ENCODE measurements at places on chromosomes 13 and 19.

GRCh38 chr19:37346091-37346490, 24.8 kb upstream of the ZNF527 start:
- no peak for DNase-seq

GRCh38 chr19:13015361-13016223, 20.3 kb downstream of the NFIX start:
- DNase-seq: no peak

DNA sequence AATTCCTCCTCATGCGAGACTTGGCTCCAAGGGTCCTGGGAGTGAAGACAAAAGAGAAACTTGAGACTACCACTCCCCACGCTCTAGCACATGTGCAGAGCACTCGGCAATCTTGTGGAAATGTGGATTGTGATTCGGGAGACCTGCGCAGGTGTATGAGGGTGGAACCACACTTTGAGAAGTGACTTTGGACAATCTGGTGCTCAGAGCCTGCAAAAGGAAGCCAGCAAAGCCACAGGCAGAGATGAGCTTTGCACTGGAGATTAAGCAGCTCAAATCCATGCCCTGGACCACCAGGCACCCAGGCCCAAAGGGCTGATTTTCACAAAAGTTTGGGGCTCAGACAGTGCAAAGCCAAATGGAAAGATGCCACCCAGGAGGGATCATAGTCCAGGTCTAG, 162.5 kb upstream of the TSHZ3 start:
- no peak for DNase-seq

DNA sequence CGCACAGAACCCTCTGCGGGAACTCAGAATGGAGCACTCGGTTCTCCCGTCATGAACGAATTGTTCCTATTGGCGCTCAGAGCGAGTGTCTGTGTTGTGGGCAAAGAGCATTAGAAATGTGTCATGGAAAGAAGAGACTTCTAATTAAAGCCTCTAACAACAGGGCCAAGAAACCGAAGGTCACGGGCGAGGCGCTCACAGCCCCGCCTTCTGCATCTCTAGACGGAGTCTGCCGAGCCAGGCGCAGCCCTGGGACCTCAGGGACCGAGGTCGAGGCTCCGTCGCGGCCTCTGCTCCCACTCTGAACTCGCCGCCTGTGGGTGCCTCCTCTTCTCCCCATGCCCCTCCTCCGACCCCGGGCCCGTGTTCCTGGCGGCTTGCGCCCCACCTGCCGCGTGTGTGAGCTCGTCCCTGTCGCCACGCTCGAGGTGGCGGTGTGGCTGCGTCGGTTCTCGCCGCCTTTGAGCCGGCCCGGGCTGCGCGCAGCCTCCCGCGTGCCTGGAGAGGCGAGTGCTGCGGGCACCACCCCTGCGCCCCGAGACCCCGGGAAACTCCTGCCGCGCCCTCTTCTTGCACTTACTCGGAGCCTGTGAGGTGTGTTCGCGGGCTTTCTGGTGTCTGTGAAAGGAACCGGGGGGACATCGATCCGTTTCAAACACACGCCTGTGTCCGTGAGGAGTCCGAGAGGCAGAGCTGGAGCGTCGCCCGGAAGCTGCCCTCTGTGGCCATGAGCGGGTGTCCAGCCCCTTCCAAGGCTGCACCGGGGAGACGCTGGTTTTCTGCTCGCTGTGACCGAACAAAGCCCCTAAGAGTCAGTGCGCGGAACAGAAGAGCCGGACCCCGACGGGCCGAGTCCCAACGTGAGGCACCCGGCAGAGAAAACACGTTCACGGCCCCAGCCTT, 45.4 kb upstream of the SPACA7 start:
- no peak for DNase-seq

GRCh38 chr13:20359335-20359734, 127.2 kb upstream of the GJB6 start:
- no peak for DNase-seq

GRCh38 chr13:29550430-29550988, 45.0 kb downstream of the SLC7A1 start:
- no peak for DNase-seq

DNA sequence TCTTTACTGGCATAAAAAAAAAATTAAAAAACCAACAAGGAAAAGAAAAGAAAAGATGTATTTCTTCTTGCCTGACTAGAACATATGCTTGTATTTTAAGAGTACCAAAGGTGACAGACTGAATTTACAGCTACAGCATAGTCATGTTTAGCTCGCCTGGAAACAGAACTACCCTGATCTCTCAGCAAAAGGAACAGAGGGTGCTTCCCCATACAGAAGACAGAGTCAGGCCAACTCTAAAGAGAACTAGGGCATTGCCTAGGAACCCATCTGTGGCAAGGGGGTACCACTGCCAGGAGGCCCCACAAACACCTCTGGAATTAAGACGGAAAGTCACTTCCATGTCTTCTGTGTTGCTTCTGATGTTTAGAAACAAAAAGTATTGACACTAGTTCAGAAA, 252.1 kb upstream of the STARD13 start:
- DNase-seq: no peak

DNA sequence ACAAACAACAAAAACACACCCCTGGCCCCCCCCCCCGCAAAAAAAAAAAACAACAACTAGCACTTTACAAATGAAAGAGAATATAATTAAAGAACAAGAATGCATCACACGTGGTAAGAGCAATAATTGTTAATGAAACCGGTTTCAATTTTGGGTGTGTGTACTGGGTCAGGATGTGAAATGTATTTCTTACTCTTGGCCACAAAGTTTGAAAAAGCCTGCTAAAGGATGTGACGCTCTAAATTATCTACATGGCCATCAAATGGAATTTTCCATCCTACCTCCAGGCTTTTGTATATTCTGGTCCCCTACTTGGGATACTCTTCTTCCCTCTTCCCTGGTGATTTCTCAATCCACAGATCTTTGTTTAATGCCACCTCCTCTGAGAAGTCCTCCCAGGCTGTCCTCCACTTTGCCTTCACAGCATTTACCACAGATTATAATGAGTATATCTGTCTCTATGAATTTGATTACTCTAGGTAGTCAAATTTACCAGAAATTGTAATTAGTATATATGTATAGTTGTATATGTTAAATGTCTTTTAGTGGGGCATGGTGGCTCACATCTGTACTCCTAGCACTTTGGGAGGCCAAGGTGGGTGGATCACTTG, 2.1 kb downstream of the SARS2 start:
- no peak for DNase-seq

GRCh38 chr13:112247471-112248405, 128.4 kb upstream of the SPACA7 start:
- DNase-seq: no peak

DNA sequence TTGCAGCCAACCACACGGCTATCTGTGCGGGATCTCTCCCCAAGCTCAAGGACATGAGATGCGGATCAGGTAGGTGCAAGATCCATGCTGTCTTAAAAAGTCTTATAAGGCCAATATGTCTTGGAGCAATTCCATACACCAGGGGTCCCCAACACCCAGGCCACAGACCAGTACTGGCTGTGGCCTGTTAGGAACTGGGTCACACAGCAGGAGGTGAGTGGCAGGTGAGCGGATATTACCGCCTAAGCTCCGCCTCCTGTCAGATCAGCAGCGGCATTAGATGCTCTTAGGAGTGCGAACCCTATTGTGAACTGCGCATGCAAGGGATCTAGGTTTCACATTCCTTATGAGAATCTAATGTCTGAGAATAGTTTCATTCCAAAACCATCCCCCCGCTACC, 68.8 kb upstream of the ZNF599 start:
- DNase-seq: no peak

DNA sequence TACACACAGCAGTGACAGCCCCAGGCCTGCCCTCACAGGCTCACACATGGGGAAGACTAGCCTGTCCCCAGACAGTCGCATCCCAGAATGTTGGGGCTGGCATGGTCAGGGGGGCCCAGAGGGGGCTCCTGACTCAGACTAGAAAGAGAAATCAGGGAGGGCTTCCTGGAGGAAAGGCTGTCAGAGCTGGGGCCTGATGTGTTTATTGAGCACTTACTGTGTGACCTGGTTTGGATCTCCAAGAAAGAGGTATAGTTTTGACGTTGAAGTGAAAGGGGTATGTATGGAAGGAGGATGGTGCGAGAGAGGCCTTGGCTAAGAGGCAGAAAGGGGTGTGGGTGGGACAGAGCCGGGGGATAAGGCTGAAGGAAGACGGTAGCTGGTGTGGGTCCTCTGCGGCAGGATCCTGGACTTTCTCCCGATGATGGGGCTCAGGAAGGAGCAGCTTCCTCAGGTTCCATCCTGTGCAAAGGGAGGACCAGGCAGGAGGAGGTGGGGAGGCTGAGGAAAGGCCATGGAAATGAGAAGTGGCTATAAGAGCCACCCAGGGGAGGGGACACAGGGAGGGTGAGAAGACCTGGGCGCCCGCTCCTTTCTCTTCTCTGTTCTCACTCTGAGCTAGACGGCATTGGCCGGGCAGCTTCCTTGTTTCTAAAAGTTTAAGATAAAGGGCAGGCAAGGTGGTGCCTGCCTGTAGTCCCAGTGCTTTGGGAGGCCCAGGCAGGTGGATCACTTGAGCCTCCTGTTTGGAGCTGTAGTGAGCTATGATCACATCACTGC, 16.1 kb upstream of the BCL3 start:
- no peak for DNase-seq

DNA sequence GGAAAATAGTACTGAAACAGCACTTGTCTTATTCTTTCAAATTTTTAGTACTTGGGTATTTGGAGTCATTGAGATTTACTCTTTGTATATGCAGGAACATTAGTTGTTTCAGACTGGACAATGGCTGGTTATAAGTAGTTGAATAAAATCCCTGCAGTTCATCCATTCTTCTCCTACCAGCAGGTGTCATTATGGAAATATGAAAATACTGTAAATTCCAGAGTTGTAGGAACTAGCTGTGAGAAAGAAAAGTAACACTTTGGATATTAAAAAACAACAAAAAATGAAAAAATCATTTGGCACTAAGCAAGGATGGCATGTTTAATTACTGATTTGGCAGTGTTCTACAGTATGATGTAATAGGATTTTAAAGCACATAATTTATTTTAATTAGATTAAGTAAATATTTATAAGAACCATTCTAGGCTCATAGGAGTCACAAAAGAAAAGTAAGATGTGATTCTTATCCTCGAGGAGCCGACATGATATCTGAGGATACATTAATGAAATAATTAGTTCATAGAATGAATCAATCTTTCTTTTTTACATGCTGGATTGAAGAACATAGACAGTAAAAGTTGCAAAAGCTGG, 155.3 kb downstream of the KCNRG start:
- no peak for DNase-seq

- DNase-seq: no peak
Measured at GRCh38 chr13:24097667-24098066, 62.9 kb upstream of the SPATA13 start.

- DNase-seq: no peak
Measured at GRCh38 chr13:95630593-95630992, 13.9 kb downstream of the DZIP1 start.

DNA sequence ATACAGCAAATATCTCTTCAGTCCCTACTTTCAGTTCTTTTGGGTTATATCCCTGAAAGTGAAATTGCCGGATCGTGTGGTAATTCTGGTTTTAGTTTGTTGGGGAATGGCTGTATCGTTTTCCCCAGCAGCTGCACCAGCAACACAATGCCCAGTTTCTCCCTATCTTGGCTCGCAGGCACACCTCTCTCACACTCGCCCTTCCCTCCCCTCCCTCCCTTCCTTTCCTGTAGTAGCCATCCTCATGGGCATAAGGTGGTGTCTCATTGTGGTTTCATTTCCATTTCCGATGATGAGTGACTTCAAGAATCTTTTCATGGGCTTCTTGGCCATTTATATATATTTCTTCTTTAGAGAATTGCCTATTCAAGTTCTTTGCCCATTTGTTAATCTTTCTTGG, 8.6 kb upstream of the GPR18 start:
- no peak for DNase-seq

- DNase-seq: no peak
Measured at GRCh38 chr19:48925240-48925843, 8.2 kb upstream of the DHDH start.

- DNase-seq: no peak
Measured at GRCh38 chr13:84917252-84917878, 881.9 kb downstream of the SLITRK6 start.

GRCh38 chr13:79896851-79897250, 415.9 kb downstream of the NDFIP2 start:
- no peak for DNase-seq

GRCh38 chr13:110233181-110233950, 73.6 kb downstream of the COL4A1 start:
- no peak for DNase-seq

GRCh38 chr19:40413291-40413845, at the start of gene PRX:
PRX (minus strand) TSS chr19:40413378; CDS start chr19:40407932, 5,446 bp downstream.
- no peak for DNase-seq

- no peak for DNase-seq
Measured at GRCh38 chr13:24288870-24289269, 20.5 kb upstream of the C1QTNF9 start.

- no peak for DNase-seq
Measured at GRCh38 chr13:76481738-76482137, 404.5 kb downstream of the KCTD12 start.

DNA sequence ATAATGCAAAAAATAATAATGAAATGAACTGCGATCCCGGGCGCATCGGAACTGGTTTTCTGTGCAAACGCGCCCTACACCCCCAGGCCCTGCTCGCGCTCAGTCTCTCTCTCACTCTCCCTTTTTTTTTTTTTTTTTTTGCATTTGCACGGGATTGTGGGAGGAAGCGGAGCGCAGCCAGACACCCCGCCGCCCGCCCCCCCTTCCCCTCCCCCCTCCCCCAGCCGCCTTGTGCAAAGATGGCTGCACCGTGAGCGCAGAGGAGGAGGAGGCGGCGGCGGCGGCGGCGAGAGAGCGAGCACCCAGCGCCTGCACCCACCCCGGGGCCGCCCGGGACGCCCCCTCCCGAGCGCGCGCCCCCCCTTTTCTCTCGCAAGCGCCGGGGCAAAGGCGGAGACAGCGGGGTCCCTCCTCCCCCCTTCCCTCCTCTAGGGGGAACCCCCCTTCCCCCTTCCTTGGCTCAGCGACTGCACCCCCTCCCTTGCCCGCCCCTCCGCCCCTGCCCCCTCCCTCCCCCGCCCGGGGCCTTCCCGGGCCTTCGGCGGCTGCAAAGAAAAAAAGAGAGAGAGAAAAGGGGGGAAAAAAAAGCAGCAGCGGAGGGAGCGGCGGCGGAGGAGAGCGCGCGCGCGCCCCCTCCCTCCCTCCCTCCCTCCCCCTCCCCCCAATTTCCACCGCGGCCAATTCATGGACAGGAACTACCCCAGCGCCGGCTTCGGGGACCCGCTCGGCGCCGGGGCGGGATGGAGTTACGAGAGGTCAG, at the start of gene PRR12:
TSS of gene PRR12 (plus strand) at position 212 of the 760 bp plus-strand sequence. CDS start at position 685, 473 bp downstream.
- DNase-seq: peak; percentile 61

- DNase-seq: no peak
Measured at GRCh38 chr13:68584776-68585175, 1354.6 kb upstream of the PCDH9 start.

- DNase-seq: no peak
Measured at GRCh38 chr19:14160017-14160703, 23.8 kb upstream of the ASF1B start.
